Neural progenitor cell (in vitro differentiated cells): ENCODE measurements at places on chromosomes 6 and 20. TPM values are rescaled to one million over a fixed set of nuclear protein-coding genes. Genes with fewer than 3 reads are reported as not detected.

DNA sequence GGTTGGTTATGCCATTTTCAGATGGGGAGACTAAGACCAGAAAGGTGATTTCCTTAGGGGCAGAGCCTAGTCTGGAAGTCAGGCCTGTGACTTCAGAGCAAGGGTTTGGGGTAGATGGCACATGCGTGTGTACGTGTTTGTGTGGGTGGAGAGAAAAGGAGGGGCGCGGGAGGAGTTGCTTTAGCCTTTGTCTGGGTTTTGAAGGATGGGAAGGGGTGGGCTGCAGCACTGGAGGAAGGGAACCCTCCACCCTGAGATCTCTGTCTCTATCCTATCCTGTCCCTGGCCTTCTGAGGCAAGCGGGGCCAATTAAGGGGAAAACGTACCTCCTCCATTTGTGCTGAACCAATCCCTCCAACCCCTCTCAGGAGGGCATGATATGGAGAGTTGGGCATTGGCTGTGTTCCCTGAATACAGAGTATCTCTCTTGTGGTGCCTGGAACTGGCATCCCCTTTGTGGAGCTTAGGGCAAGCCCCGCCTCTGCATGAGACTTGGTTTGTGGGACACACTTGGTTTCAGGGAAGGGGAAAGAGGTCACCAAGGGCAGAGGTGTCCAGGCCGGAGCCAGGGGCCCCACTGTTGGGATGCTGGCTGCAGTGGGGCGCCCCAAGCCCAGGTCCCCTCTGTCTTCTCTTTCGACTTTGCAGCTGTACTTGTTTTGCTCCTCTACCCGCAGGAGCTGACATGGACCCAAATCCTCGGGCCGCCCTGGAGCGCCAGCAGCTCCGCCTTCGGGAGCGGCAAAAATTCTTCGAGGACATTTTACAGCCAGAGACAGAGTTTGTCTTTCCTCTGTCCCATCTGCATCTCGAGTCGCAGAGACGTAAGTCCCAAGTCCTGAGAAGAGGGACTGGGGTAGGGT is at the start of gene DBNDD2:
Gene DBNDD2, plus strand, starts transcription at position 507 of the 863 bp plus-strand sequence. Its CDS starts 179 bp downstream, at position 686.
- no peak within 1 kb of the TSS for H3K27ac ChIP-seq
- no peak for DNase-seq
- peak within 1 kb of the TSS; percentile 70 for H3K4me3 ChIP-seq

- DNase-seq: no peak
- no peak overlapping the region for H3K27ac ChIP-seq
- H3K27me3 ChIP-seq: no peaks in the 10 kb centered on the region
- H3K4me1 ChIP-seq: peaks cover 9% of the 10 kb centered on the region
Measured at GRCh38 chr6:4858194-4859015, 82.2 kb downstream of the CDYL start.

- peaks cover 10% of the 10 kb centered on the region for H3K4me1 ChIP-seq
- H3K4me3 ChIP-seq: no peak overlapping the region
- H3K27me3 ChIP-seq: no peaks in the 10 kb centered on the region
- H3K27ac ChIP-seq: no peak overlapping the region
- no peaks in the 10 kb centered on the region for H3K36me3 ChIP-seq
- no peak for DNase-seq
Measured at GRCh38 chr20:40821429-40821828, 132.4 kb upstream of the MAFB start.

GRCh38 chr6:27962506-27962905 is 5.5 kb downstream of the OR2B6 start:
- no peaks in the 10 kb centered on the region for H3K36me3 ChIP-seq
- H3K27me3 ChIP-seq: no peaks in the 10 kb centered on the region
- no peak overlapping the region for H3K4me3 ChIP-seq
- no peak for DNase-seq

DNA sequence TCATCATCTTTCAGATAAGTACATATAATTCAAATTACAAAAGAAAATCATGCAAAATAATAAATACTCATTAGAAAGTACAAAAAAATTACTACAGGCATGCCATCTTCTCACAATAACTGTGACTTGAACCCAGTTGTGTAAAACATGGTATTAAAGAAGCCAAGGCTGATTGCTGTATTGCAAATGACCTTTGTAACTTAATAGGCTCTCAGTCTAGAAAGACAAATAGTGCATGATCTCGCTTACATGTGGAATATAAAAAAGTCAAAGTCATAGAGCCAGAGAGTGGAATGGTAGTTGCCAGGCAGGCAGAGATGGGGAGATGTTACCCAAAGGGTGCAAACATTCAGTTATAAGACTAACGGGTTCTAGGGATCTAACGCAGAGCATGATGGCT is 626.1 kb downstream of the COL12A1 start:
- H3K27me3 ChIP-seq: no peaks in the 10 kb centered on the region
- H3K36me3 ChIP-seq: no peaks in the 10 kb centered on the region
- no peak overlapping the region for H3K27ac ChIP-seq
- no peaks in the 10 kb centered on the region for H3K4me1 ChIP-seq
- H3K4me3 ChIP-seq: no peak overlapping the region

The OR2H1 gene
- not detected in 2 replicates for total RNA-seq
